ENCODE measurements at places on chromosomes 7 and 10. TPM values are rescaled to one million over a fixed set of nuclear protein-coding genes. Genes with fewer than 3 reads are reported as not detected.

- no peak for DNase-seq
Observed at GRCh38 chr10:7895699-7896090, 77.4 kb downstream of the TAF3 start.

DNA sequence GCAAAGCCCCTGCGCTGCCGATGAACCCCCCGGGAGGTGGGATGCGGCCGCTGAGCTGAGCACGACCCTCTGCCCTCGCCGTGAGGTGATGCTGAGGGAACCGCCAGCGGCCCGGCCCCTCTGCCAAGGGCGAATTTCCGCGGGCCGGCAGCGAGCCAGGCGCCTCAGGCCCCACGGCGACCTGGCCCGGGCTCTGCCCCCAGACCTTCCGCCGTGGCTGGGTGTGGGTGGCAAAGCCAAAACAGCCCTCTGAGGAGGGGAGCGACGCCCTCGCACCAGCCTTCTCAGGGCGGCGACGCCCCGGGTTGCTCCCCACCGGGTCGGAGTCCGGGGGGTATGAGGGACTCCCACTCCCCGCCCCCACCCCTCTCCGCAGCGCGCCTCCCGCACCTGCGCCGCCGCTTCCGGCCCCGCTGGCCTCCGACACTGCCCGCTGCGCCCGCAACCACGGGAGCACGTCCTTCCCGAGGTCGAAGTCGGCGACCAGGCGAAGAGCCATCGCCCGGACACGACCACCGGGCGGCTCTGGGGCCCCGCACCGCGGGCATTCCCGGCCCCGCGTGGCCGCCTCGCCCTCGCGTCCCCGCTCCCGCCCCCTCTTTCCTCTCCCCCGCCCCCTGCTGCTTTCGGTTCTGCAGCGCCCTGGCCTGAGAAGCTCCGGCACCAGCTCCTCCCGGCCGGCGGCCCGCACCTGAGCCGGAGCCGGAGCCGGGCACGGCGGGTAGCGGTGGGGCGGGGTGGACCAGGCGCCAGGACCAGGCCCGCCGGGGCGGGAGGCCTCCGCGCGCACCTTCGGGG, at the start of gene GSAP:
TSS of gene GSAP (minus strand) at position 527 of the 798 bp plus-strand sequence. CDS start at position 499, 28 bp downstream.
- DNase-seq = peak; percentile 52

NODAL gene
- not detected for total RNA-seq

GRCh38 chr7:2237109-2237602, 4.4 kb upstream of the MAD1L1 start:
- no peak for DNase-seq

NPFFR1 gene
- 2.9 TPM for total RNA-seq

FAM25C gene
- not detected for total RNA-seq

OPALIN gene
- total RNA-seq = not detected

Data from HT-29 (cell line).